ENCODE measurements at places on chromosomes 7 and 10.

- peak; percentile 16 for DNase-seq
Observed at GRCh38 chr10:76621886-76622620, 1015.6 kb downstream of the KCNMA1 start.

DNA sequence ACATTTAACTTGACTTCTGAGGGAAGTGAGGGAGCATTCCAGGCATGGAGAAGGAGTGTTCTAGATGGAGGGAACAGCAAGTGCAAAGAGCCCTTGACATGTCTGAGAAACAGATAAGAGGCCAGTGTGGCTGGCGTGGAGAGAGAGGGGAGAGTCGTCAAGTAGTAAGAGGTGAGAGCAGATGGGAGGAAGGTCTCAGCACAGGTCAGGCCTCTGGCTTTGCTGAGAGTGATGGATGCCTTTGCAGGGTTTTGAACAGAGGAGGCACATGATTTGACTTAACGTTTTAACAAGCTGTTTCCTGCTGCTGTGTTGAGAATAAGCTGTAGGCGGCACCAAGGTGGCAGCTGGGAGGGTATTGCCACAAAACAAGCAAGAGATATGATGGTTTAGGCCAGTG, 97.2 kb downstream of the KAT6B start:
- no peak for DNase-seq

DNA sequence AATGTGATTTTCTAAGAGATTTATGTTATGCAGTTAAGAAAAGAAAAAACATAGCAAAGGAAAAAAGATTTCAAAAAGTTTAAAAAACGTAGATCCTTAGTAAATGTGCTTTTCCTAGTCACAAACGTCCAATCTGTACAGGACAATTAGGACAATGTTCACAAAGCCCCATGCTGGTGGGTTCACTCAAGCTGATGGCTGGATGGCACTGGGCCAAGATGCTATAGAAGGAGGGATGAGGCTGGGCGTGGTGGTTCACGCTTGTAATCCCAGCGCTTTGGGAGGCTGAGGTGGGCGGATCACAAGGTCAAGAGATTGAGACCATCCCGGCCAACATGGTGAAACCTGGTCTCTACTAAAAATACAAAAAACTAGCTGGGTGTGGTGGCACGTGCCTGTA, 22.1 kb downstream of the SVIL start:
- no peak for DNase-seq

DNA sequence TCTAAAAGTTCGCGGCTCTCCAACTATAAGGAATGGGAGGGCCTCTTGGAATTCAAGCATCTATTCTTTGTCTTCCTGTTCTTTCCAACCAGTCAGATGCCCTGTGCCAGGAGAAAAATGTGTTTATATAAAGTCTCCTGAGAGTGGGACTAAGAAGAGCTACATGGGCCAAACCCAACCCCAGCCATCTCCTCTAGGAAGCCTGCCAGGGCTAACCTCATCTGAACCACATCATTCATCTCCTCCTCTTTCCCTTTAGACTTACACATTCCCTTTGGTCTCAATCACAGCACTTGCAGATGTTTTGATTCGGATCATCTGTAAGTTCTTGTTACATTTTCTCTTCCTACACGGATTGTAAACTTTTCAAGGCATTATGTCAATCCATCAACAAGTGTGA, 62.6 kb downstream of the DOCK4 start:
- DNase-seq: no peak

GRCh38 chr7:87178320-87178719, 26.1 kb downstream of the DMTF1 start:
- DNase-seq: no peak

- no peak for DNase-seq
Observed at GRCh38 chr10:63133821-63134557, 861 bp downstream of the NRBF2 start.

GRCh38 chr7:134545380-134545779, 3.5 kb upstream of the AKR1B15 start:
- DNase-seq: no peak

DNA sequence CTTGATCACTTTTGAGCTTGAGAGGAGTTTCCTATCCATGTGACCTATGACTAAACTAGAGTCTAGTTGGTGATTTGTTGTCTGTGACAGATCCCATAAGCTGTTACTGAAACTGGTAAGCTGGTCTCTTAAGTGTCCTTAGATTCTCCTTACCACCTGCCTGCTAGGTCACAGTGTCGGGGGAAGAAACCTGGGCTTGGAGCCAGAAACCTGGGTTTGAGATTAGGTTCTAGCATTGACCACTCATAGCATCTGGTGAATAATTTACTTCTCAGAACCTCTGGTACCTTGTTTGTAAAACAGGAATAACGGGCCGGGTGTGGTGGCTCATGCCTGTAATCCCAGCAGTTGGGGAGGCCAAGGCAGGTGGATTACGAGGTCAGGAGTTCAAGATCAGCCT, 21.8 kb upstream of the ITPRID1 start:
- no peak for DNase-seq

- no peak for DNase-seq
Observed at GRCh38 chr7:31487071-31487470, 26.8 kb upstream of the ITPRID1 start.

- DNase-seq: no peak
Observed at GRCh38 chr7:102310414-102310815, 23.7 kb downstream of the SH2B2 start.

GRCh38 chr10:19411119-19411518, 362.5 kb downstream of the MALRD1 start:
- no peak for DNase-seq

GRCh38 chr7:98291717-98292116, 10.2 kb downstream of the BRI3 start:
- no peak for DNase-seq

DNA sequence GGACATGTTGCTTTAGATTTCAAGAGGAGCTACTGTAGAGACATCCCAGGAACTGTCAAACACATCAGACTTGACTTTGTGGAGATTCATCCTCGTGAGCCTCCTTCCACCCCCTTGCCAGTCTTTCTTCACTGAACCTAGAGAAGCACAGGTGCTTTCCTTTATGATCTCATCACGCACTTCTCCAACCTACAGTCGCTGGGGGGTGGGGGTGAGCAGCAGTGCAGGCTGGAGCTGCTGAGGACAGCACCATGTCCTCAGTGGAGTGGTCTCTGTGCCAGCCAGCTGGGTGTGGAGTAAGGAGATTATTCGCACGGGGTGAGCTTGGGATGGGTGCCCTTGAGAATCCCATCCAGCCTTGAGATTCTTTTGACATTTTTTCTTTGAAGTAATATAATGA, 88.1 kb downstream of the VOPP1 start:
- no peak for DNase-seq

- peak; percentile 94 for DNase-seq
Observed at GRCh38 chr7:107694386-107694785, 33.8 kb downstream of the SLC26A4 start.

DNA sequence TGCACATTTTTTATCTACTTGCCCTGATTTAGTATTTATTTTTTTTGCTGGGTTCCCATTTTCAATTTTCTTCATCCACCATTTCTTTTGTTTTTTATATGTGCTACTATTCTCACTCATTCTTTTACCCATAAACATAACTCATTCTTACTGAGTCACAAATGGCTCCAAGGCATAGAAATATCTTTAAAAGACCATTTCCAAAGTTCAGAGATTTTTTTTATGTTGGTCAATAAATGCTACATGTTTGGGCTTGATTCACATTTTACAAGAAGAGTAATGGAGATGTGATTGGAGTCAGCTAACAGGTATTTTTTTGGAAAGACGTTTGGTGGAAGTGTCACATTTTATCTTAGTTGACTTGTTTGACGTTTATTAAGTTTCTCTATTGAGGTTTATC, 1303.2 kb upstream of the LRRTM3 start:
- DNase-seq: no peak

DNA sequence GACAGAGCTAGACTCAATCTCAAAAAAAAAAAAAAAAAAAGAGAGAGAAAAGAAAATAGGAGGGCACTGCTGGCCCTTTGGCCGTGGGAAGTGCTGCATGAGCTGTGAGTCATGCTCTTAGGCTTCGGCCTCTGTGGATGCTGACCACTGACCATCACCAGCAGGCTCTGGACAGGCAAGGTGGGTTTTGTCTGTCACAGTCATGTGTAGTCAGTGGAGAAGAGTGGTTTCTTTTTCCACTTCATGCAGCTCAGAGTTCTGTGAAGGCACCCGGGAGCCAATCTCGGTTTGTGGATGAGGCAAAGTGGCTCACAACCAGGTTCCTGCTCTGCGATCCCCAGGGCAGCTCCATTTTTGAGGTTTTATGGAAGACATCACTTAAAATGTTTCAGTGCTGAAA, 58.1 kb downstream of the PRTFDC1 start:
- no peak for DNase-seq

GRCh38 chr10:102642736-102643335, 1.4 kb upstream of the TRIM8 start:
- peak; percentile 52 for DNase-seq

DNA sequence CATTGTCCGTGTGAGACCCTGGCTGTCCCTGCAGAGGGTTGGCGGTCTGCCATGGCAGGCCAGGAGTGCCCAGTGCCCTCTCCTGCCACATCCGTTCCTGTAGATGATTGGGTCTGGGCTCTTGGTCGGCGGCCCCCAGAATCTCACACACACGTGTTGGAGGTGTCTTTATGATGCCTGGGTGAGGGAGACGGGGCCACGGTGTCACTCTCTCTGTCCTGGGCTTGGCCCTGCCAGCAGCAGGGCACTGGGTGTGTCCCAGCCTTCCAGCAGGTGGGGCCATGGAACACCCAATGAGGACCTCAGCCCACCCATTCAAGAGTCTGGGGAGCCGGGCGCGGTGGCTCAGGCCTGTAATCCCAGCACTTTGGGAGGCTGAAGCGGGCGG, 30.2 kb downstream of the UNC5B start:
- DNase-seq: no peak

DNA sequence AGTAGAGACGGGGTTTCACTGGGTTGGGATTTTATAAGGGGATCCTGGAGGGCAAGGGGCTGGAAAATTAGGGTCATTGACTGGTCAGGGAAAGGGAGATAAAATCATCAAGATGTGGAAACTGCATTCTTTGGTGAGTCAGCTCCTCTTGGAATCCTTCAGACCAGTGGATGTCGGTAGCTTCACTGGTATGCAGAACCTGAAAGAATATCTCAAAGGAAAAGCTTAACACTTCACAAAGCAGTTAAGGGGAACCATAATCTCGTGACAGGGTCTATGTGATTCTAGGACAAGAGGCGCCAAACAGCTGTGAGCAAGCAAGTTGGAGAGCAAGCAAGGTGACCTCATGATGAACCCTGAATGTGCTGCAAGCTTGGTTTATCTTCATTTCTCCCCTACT, 634.7 kb upstream of the AUTS2 start:
- no peak for DNase-seq

GRCh38 chr7:44279286-44279685, 46.1 kb downstream of the CAMK2B start:
- peak; percentile 1 for DNase-seq

DNA sequence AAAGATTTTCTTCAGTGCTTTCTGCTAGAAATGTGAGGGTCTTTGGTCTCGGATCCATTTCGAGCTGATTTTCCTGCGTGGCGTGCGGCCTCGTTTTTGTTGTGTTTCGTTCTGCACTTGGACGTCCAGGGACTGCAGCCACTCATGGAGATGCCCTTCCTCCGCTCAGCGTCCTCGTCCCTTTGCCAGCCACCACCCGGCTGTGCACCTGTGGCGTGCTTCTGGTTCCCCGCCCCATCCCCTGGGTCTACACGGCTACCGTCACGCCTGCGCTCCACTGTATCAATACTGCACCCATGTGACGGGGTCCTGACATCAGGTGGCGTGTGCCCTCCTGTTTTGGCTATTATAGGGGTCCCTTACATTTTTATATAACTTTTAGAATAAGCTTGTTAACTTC, 42.7 kb upstream of the NKX6-2 start:
- DNase-seq: no peak

DNA sequence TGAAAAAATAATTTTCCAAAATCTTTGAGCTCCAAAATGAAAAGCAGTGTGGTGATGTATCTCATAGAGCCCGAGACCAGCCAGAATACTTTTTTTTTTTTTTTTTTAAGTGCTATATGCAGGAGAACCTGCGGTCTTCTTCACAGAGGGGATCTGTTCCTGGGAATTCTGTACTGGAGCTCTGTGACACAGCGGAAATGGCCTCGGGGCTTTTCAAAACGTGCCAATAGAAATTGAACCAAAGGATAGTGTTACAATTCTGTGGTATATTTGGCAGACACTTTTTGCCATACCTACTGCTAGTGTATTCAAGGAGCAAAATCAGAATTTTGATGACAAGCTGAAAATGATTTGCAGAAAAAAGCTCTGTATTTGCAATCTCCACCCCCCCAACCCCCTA, 1429.3 kb upstream of the LRRTM3 start:
- DNase-seq: peak; percentile 49

DNA sequence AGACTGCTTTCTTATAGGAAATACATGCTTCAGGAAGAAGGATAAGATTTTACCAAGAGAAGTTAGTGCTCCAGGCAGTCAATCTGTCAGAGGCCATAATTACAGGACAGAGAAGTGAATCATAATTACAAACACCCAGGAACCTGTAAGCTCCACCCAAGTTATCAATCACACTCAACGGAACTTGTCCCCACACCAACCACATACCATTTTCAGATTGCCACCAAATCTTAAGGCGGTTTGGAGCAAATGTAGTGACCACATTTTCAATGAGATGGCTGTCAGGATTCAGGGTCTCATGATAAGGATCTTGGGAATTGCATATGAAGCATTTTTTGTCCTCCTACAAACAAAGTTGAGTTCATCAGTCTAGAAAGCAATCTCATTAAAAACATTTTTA, 4.8 kb downstream of the LAMB1 start:
- no peak for DNase-seq

DNA sequence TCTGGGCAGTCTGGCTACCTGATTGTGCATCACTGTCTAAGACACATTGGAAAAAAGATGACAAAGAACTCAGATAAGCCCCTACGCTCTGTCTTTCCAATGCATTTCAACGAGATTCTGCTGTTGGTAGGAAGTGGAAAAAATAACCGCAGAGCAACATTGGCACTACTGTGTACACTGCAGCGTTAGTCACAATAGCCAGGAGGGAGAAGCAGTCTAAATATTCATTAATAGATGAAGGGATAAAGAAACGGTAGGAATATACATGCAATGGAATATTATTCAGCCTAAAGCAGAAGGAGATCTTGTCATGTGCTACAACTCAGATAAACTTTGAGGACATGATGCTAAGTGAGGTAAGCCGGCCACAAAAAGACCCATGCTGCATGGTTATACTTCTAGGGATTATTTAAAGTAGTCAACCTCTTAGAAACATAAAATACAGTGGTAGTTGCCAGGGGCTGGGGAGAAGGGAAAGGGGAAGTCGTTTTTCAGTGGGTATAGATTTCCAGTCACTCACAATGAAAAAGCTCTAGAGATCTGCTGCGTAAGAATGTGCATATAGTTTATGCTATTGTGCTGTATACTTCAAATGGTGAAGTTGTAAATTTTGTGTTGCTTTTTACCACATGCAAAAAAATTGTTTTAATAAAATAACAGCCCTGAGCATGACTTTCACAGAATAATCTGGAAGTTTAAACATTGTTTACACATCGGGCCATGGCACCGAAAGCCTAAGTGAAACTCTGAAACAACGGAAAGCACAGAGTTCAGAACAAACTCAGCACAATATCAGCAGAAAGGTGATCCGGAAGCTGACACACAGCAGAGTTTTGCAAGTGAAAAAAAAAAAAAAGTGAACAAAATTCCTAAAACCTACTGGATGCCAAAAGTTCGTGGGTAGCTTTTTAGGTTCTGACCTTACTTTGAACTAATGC, 40.1 kb downstream of the ELMO1 start:
- DNase-seq: no peak

GRCh38 chr7:132743974-132744373, 167.7 kb upstream of the PLXNA4 start:
- no peak for DNase-seq

- DNase-seq: peak; percentile 7
Observed at GRCh38 chr10:60098677-60099601, 192.6 kb upstream of the CCDC6 start.

- no peak for DNase-seq
Observed at GRCh38 chr7:158753900-158754299, 49.3 kb upstream of the NCAPG2 start.
